Activated naive CD8-positive, alpha-beta T cell treated with anti-CD3 and anti-CD28 coated beads for 36 hours (primary cell): ENCODE measurements at places on chromosomes 1 and 21.

DNA sequence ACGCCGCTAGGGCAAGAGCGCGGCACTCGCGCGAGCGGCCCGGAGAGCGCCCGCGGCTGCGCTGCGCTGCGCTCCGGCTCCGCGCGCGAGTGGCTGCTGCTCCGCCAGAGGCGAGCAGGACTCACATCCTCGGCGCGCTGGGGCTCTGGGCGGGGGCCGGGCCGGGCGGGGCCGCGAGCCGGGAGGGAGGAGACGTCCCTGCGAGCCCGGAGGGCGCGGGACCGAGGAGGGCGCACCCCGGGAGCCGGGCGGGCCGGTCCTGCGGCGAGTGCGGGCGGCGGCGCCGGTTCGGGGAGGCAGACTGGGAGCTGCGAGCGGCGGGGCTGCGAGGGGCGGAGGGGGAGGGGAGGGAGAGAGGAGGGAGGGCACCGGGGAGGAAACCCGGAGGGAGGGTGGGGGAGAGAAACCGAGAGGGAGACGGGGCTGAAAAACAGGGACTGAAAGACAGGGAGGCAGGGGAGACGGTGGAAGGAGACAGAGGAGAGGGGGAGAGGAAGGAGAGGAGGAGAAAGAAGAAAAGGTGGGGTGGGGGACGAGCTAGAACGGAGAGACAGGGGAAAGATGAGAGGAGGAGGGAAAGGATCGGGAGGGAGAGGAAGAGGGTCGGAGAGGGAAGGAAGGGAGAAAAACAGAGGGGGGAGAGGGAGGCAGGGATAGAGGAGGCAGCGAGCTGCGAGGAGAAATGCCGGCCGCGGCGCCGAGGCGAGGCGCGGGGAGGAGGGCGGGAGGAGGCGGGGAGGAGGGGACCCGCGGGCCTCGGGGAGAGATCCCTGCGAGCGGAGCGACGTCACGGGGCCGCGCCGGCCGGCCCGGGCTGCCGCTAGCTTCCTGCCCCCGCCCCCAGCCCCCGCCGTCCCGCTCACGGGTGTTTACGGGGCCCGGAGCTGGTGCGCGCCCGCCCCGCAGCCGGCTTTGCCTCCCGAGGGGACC, at the start of gene CAMK2N1:
Gene CAMK2N1 (minus strand): TSS at position 684 of the 930 bp plus-strand sequence. CDS start 831 bp downstream, outside the sequence.
- DNase-seq = peak; percentile 54

DNA sequence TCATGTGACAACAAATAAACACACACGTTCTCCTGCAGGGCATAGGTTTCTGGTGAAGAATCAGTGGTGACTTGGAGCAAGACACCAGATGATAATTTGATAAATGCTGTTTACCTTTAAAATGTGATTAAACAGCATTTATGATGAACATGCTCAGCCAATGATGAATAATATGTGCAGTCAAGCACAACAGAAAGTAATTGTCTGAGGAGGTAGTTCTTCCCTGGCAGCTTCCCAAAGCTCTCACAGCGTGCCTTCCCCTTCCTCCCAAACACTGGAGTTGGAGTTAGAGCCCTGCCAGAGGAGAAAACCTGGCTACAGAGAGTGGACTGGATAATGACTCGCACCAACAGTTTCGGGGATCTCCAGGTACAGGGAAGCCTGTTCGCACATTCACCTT, 463.5 kb downstream of the SMYD3 start:
- no peak for DNase-seq

DNA sequence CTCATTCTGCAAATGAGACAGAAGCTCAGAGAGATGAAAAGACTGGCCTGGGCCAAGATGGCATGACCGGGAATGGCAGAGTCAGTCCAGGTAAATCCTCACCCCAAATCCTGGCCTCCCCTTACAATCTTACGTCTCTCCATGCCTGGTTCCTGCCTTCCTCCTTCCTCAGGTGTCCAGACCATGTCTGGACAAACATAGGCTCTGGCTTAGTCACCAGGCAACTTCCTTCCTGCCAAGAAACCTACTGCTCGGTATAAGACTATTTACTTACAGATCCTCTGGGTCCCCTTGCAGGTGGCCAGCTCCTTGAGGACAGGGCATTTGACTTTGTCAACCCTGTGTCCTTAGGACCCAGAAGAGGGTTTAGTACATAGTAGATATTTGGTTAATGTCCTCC, 69.4 kb upstream of the ROR1 start:
- no peak for DNase-seq

GRCh38 chr1:221667504-221667903, 74.4 kb downstream of the DUSP10 start:
- no peak for DNase-seq

- no peak for DNase-seq
These were observed 22.5 kb downstream of the INTS3 start for GRCh38 chr1:153750026-153750995.

- DNase-seq = no peak
These were observed 4.3 kb upstream of the MTFR1L start for GRCh38 chr1:25815208-25816111.

- no peak for DNase-seq
These were observed 198.7 kb upstream of the DUSP10 start for GRCh38 chr1:221940631-221941030.

- no peak for DNase-seq
These were observed 220.0 kb upstream of the GREM2 start for GRCh38 chr1:240831922-240832321.

GRCh38 chr1:58739856-58740466, 40.1 kb upstream of the MYSM1 start:
- no peak for DNase-seq

- no peak for DNase-seq
These were observed 57.9 kb downstream of the ACBD6 start for GRCh38 chr1:180444522-180444921.

GRCh38 chr1:237232501-237232900, 190.5 kb downstream of the RYR2 start:
- DNase-seq = no peak

GRCh38 chr1:237814319-237814924, 76.3 kb downstream of the ZP4 start:
- DNase-seq = no peak

DNA sequence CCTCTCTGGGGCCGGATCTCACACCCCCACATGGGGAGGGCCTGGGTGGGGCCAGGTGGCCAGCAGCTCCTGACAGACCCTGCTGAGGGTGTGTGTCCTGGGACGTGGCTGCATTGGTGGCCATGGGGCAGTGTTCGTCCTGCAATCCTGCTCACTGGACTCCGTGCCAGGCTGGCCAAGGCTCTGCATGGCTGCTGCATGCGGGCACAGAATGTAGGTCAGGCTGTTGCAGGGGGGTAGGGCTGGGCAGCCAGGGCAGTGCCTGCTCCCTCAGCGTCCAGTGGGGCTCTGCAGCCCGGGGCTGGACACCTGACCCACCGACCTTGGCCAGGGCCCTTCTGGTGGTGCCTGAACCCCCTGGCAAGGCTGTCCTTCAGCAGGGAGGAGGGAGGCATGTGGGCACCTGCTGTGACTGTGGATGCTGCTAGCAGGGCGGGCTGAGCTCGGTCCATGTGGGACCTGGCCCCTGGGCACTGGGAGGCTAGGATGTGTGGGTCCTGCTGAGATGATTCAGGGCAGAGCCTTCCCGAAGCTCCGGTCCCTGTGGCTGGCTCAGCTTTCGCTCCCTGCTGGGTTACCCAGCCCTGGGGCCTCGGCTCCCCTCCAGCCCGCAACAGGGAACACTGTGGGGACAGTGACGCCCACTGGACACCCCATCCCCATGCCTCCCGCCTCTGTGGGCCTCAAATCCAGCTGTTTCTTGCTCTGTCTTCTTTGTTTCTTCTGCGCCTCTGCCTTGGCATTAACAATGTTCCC, 14.9 kb upstream of the PLCH2 start:
- no peak for DNase-seq

- DNase-seq = no peak
These were observed 220.0 kb downstream of the FGGY start for GRCh38 chr1:59516881-59517280.

GRCh38 chr21:44927587-44928461, 7.1 kb upstream of the ITGB2 start:
- DNase-seq = peak; percentile 88

GRCh38 chr1:233679591-233680373, 65.9 kb downstream of the KCNK1 start:
- no peak for DNase-seq

DNA sequence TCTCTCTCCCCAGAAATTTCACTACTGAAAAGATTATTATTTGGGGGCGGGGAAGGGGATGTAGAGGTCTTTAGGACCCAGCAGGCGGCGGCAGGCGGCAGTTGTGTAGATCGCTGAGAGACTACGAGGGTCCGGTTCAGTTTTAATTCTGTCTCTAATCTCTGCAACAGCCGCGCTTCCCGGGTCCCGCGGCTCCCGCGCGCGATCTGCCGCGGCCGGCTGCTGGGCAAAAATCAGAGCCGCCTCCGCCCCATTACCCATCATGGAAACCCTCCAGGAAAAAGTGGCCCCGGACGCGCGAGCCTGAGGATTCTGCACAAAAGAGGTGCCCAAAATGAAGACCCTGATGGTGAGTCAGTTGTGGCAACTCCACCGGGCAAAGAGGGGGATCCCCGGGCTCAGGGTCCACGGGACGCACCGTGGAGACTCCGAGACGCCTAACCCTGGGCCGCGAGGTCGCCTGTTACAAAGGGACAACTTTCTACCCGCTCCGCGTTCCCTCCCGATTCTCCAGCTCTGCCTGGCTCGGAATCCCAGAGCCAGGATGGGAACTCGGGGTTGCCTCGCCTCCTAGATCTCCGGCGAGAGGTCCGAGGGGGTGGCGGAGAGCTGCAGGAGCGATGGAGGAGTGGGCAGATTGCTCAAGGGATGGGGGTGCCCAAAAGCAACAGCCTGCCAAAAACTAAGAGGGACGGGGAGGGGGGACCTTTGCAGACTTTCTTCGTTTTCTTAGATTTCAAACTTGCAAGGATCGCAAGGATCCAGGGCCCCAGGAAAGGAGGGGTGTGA, at the start of gene ST6GALNAC5:
Gene ST6GALNAC5 (plus strand): TSS at position 139 of the 789 bp plus-strand sequence.
- peak; percentile 13 for DNase-seq

GRCh38 chr1:234969011-234969441, 159.6 kb downstream of the TOMM20 start:
- DNase-seq = no peak

DNA sequence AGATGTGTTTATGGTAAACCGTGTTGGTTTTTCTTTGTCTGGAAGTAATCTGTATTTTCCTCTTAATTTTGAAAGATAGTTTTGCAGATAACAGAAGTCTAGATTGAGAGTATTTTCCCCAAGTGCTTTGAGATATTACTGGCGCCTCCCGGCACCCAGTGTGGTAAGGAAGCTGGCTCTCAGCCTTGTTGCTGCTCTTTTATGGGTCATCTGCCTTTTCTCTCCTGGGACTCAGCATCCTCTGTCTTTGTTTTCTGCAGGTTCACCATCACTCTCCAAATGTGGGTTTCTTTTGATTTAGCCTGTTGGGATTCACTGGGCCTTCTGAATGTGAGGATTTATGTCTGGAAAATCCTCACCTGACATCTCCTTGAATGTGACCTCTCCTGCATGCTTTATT, 37.4 kb downstream of the POFUT2 start:
- no peak for DNase-seq

DNA sequence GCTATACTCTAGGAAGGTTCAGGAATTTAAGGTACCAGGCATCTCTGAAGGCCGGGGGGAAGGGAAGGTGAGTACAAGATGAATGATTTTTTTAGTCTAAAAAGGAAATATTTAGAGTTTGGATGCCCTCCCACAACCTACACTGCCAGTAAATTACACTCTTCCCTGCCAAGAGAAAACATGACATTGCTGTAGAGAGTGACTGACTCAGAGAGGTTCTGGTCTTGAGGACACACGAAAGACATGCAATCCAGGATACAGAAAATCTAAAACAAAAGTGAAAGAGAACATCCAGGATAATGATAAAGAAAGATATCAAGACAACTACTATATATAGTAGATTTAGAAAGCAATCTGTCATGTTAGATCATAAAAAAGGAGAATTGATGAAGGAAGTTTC, 200.5 kb downstream of the TYW3 start:
- DNase-seq = no peak

- no peak for DNase-seq
These were observed 621.4 kb upstream of the PKN2 start for GRCh38 chr1:88062650-88063153.

DNA sequence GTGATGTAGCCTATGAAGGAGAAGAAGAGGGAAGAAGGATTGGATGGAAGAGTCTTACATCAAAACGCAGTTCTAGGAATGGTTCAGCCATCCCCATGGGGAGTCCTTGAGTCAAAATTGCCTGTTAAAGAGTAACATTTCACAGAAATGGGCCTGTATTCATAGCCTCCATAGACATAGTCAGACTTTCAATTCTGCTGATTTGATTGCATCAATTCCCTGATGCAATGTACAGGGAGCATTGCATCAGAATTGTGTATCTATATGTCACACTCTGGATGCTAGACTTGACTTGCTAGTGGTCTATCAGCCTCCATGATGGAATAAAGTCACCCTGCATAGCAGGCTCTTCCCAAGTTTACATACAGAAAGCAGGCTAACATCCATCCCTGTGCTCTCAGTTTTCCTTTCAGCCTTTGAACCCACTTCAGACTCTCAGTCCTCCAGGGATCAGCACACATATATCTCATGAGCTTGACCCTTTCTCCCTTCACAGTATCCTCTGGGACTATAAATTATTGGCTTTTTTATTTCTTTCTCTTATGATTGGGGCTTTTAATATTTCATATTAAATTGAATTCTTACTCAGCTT, 1111.7 kb upstream of the B3GALT2 start:
- no peak for DNase-seq
